DMS79 treated with DMSO at 0.1 percent for 48 hours (cell line): ENCODE measurements at places on chromosomes 2 and 18.

DNA sequence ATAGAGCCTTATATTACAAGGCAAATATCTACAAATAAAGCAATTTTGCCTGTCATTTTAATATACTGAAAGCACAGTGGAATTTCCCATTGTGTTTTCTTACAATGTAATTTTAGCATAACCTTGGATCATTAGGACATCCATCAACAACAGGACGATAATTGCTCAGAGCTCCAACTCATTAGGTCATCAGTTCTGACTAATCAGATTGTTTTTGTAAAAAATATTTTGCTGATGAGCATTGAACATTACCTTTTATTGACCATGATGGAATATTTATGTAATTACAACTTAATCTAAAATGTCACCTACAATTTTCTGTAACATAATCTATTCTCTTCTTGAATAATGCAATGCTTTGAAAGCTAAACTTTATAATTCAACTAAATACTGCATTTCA lies 215.3 kb upstream of the DSEL start:
- no peak for DNase-seq

DNA sequence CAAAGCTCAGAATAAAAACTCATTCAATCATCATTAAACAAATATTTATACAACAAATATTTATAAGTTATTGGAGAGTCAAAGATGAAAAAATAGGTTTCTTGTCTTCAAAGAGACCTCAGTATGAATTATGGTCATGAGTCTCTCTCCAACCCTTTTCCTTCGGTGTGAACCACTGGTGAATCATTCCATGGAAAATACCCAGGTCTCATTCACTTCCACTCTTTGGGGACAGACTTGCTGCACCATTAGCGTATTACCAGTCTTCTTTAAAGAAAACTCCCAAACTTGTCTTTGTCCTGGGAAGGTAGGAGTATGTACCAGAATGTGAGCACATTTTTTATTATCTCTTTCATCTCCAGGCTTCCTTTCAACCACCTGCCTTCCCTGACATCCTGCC lies 257.4 kb upstream of the RBMS1 start:
- DNase-seq = no peak

GRCh38 chr2:241947004-241947350 lies 77.4 kb downstream of the RTP5 start:
- no peak for DNase-seq

DNA sequence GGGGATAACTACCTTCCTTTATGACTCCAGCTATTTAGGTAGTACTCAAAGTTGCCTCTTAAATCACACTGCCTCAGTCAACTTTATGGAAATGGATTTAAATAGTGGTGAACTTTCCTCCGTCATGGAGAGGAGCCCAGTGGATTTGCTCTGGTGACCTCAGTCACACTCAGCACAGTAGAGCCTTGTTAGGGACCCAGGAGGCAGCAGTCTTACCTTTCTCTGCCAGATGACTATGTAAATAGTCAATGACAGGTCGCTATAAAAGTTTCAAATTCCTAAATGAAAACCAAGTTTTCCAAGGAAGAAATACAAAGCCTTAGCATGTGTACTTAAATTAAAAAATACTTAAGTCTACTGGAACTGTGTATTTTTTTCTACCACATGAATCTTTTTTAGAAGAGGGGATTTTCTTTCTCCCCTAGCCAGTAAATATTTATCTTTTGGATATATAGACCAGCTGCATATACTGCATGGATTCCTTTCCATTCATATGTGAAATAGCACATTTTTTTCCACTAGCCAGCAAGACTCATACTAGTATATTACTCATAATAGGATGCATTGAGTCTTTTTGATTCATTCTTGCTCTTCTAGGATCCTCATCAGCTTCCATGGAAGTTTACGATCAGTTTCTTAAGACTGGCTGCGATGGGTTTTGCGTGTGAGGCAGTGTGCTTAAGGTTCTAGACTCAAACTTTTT lies 147.1 kb downstream of the FMNL2 start:
- no peak for DNase-seq

GRCh38 chr2:145199042-145199441 lies 679.1 kb upstream of the ZEB2 start:
- DNase-seq = peak; percentile 40

DNA sequence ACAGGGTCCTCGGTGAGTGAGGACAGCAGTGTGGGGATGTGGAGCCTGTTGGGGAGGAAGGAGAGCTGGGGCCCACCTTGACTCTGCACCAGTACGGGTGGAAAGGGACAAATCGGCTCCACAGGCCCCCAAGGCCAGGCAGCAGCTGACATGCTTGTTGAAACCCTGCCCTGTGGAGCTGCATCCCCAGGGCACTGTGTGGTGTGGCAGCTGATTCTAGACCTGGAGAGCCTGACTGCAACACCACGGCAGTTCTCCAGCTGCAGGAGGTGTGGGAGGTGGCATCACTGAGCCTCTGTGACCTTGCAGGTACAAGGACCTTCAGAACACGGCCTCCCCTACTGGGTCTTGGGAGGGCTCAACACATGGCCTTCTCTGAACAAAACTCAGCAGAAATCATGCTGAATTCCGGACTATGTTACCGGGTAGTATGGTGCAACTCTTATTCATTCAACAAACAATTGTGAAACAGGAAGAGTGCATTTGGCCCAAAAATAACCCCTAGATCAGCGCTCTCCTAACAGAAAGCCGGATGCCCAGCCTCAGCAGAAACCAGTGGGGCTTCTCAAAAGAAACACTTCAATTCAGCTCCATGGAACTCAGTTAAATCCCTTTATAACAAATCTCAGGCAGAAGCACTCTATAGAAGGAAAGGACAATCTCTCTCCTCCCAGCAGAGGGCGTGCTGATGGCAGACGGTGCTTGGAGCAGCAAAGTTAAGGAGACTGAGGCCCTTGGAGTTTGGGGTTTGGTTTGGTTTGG lies 104.4 kb upstream of the SALL3 start:
- no peak for DNase-seq

GRCh38 chr2:164954186-164954585 lies 1.1 kb downstream of the SLC38A11 start:
- no peak for DNase-seq

DNA sequence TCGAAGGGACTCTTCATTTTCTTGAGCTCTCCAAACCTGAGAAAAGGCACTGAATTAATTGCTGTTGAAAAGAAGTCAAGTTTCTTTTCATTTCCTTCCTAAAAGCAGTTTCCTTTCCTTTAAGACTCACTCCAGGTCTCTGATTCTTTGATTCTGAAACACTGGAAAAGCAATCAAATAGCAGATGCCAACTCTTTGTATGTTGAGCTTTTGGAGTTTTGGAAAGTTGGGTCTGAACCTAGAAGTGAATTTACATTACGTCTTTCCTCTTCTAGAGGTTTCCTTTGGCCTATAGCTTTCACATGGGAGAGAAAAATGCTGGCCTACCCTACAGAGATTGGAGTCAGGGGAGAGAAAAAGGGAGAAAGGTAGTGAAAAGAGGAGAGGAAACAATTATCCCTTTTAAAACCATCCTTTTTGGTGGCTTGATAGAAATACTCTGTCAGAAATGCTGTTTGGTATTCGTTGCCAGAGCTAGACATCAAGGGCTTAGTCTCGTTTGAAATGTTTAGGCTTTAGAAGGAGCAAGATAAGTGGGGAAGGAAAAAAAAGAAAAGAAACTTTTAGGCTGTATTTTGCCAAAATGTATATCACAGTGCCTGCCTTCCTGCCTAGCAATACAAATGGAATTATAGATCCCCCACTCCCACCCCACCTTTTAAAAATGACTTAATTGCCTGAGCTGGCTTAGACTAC lies 187.7 kb downstream of the PRPF40A start:
- no peak for DNase-seq

GRCh38 chr18:35089382-35089781 lies 48.2 kb downstream of the MAPRE2 start:
- no peak for DNase-seq

DNA sequence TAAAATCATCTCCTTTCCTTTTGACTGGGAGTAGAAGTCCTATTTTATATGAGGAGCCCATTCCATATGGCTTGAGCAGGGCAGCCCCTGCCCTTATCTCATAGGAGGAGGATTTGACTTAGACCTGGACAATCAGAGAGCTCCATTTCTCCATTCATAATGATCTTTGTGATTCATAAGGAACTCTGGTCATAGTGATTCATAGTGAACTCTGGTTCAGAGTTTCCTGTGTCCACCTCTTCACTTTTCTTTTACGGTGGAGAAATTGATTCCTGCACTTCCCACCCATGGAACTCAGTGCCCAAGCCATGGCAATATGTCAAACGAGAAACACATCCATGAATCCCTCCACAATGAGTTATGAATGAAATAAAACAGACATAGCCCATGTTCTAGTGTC lies 12.8 kb upstream of the MYO3B start:
- no peak for DNase-seq

- no peak for DNase-seq
Measured at GRCh38 chr2:23268467-23269263, 116.3 kb upstream of the KLHL29 start.

GRCh38 chr2:73827018-73827417 lies 1.7 kb upstream of the STAMBP start:
- no peak for DNase-seq

- DNase-seq = no peak
Measured at GRCh38 chr2:107303964-107304363, 418.0 kb upstream of the ST6GAL2 start.

DNA sequence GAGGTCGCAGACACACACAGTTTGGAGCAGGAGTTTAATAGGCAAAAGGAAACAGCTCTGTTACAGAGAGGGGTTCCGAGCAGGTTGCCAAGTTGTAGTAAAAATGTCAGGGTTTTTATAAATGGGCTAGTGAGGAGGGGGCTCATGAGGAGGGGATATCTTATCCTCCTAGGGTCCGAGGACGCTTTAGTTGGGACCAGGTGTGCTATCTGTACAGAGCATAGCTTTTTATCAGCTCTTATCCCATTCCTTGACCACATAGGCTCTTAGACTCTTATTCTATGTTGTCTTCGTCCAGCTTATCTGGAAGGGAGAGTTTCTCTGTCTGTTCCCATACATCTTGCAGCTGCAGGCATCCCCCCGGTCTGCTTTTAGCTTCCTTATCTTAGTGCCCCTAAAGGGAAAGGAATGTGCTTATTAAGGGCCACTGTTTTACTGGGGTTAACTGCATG lies 44.7 kb downstream of the PDK1 start:
- DNase-seq = no peak

DNA sequence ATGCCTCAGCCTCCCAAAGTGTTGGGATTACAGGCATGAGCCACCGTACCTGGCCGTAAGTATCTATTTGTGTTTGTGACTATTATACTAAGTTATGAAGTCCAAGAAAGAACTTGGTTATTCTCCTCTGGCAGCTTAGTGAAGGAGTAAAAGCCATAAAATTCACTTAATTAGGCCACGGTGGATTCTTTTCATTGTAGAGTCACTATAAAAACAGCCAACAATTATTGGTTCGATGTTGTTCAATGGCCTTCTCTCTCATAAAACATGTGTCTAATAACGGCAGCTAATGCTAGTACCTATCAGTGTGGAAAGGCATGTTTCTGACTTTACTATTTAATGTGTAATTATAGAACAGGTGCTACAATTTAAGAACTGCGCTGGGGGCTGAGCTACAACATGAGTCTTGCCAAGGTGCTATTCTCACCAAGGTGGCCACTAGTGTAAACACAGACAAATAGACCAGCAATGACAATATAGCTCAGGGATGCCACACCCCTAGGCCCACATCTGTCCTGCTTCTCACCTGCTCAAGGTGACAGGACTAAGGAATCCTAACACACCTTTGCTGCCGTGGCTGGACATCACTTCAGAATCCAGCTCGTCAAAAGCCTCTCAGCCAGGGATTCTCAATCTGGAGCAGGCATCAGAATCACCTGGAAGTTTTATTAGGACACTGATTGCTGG lies 17.2 kb downstream of the ATP8B1 start:
- DNase-seq = no peak

DNA sequence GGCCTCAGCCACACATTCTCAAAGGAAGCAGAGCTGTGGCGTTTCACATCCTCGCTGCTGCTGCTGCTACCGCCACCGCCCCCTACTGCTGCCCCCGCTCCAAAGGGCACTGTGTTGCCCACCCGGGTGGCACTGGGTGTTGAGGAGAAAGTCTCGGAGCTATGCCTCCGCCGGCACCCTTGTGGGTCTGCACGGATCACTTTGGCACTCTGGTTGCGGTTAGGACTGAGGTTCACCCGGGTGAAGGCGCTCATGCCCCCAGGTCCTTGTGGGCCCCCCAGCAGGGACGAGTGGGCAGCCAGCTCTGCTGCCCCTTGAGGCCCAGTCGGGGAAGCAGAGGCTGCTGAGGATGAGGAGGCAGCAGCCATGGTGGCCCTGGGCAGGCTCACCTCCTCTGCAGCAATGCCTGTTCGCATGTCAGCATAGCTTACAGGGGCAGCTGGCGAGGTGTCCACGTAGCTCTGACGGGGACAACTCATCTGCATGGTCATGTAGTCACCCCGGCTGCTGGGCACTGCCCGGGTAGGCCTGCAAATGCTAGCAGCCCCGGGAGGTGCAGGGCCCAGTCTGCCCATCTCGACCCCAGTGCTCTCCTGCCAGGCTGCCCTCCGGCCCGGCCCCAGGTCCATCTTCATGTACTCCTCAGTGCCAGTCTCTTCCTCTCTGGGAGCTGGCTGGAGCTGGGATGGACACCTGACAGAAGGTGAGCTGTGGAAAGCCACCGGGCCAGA lies 4.2 kb downstream of the IRS1 start:
- DNase-seq = no peak

DNA sequence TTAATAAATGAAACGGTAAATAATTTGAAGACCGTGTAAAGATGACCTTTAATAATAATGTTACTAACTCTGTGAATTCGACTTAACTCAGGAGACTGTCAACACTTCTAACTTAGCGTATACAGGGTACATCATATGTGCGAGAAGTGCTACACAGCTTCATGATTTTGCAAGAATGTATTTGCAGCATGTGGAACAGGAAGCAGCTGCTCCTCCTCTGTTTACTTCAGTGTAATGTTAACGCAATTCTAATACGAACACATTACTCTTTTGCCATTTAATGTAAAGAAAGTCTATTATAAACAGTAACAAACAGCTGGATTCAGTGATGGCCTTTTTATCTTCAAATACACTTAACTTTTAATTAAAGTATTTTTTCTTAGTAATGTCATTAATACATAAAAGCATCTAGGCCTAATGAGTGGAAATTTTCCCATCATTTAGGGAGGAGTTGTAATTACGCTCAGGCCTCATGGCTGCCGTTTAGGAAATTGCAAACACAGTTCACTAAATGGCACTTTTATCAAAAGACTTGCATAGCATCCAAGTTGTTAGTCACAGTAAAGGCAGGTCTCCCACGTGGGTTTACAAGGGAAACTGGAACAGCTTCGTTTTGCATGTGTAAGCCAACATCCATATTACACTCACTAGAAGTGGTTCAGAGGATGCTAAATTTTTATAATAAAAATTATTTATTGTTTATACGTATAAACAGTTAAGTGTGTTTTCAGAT lies 635.7 kb downstream of the FBXO15 start:
- no peak for DNase-seq

GRCh38 chr2:99821039-99821438 lies 321.4 kb downstream of the AFF3 start:
- no peak for DNase-seq

GRCh38 chr2:171297956-171298355 lies 135.8 kb downstream of the METTL8 start:
- no peak for DNase-seq

GRCh38 chr2:183224948-183225347 lies 100.7 kb downstream of the NUP35 start:
- no peak for DNase-seq
